Fibroblast of villous mesenchyme (primary cell): ENCODE measurements at places on chromosomes 5 and 9. TPM values are rescaled to one million over a fixed set of nuclear protein-coding genes. Genes with fewer than 3 reads are reported as not detected.

- peak; percentile 54 for DNase-seq
Observed at GRCh38 chr5:77425420-77425819, 66.7 kb downstream of the WDR41 start.

GRCh38 chr5:60686157-60686556 is 13.8 kb downstream of the DEPDC1B start:
- DNase-seq, result no peak

GRCh38 chr5:9125852-9126251 is 420.0 kb downstream of the SEMA5A start:
- DNase-seq, result no peak

DNA sequence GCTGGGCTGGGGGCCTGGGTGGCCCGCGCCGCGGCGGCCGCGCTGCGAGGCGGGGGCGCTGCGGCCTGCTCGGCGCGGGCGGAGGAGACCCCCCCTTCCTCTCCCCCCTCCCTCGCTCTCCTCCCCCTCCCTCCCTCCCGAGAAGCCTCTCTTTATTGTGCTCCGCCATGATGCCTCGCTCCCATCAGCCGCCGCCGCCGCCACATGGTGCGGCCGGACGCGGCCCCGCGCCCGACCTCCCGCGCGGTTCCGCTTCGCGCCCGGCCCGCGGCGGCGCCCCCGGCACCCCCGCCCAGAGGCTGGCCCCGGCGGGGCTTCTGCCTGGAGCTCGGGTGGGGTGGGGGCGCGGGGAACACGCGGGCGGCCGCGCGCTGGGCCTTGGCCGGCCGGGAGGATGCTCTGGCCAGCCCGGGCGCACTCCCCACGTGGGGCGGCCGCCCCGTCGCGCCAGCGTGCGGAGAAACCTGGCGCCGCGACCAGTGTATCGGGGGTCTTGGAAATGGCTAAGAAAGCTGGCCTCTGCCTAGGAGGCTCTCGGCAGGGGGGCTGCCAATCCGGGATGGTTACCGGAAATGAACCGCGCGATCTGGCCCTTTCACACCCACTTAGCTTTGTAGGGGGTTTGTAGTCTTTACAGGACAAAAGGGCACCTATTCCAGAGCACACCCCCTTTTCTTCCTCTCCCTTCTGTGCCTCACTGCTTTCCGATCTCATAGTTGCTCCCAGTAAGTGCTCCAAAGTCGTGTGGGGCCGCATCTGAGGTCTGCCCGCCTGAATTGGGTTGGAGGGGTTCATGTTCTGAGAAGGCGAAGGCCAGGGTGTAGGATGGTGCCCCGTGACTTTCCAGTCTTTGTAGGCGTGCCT is 1.0 kb downstream of the SET start:
- DNase-seq, result no peak

DNA sequence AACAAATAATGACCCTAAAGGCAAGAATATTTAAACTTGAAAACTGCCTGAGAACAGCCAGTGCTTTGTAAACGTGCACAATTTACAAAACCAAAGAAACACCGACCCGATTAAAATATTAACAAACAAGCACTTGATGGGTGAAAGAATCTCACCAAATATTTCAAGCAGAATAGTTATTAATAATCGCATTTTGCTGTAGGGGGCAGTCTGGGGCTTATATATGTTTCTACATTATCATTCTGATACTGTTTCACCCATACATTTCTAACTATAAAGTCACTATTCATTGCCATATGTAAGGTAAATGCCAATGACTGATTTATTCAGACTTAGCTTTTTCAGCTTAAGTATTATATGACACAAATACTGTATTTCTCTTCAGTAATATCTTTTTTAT is 37.7 kb downstream of the UBAP2 start:
- no peak for DNase-seq

DNA sequence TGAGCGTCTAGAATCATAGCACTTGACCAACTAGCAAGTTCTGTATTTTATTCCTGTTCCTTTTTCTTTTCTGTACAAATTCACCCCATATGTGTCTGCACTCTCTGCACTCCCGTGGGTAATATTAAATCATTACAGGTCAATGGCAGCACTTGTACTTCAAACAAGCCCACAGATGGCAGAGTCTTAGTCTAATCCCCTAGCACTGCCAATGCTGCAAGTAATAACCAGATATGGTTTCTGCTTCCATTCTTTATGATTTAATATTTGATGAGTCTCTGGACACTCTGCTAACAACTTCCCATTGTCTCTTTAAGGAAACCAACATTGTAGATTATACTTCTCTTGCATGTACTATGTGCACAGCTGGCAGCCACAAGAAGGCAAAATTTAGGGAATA is 343.8 kb upstream of the CHD1 start:
- no peak for DNase-seq

DNA sequence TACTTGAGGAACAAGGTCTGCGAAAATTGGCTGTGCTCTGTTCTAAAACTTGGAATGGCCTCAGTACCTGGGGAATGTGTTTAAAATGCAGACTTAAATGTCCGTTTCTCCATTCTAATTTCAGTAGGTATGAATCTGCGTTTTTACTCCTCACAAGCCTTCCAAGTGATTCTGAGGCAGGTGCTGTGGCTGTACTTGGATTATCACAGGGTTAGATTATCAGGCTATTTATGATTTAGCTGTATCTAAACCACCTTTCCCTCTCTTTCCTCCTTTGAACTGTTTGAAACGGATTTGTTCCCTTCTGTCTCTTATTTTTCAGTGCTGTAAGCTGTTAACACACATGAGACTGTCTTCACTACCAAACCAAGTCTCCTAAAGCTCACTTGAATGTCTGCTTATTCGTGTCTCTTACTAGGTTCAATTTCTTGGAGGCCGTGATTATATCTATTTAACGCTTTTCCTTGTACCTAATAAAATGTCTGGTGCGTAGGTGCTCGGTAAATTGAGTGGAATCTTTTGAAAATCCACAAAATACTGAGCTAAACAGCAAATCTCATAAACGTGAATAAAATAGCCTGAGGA is 714 bp upstream of the CETN3 start:
- no peak for DNase-seq

DNA sequence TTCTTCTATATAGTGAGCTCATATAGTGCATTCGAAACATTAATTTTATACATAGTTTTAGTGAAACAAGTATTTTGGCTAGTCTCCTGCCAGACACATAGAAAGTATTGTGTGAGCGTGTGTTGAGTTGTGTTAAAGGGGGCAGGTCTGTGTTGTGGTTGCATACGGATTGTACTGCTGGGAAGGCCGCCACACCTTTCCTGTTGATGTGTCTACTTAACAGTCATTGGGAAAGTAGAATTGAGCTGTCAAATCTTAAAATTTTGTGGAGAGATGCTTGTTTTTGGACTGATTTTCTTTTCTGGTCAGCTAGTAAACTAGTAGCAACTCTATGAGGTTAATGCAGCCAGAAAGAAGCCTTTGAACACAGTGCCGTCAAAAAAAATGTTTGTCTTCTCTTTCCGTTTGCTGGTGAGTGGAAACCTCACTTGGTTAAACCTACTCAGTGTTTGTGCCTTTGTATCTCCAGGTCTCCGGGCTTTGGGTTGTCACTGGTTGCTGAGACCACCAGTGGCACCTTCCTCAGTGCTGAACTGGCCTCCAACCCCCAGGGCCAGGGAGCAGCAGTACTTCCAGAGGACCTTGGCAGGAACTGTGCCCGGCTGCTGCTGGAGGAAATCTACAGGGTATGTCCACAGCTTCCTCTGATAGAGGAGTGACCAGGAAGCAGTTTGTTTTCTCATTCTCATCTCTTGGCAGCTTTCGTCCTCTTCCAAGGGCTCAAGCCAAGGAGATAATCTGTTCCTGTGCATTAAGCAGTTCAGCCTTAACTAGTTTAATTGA is 51.5 kb downstream of the RCL1 start:
- no peak for DNase-seq

- peak; percentile 11 for DNase-seq
Observed at GRCh38 chr9:109251080-109251775, 69.6 kb downstream of the EPB41L4B start.

The ALG2 gene
- 55.4 and 64.8 TPM in 2 replicates for total RNA-seq

The HTR4 gene
- not detected in 2 replicates for total RNA-seq

The BTNL3 gene
- not detected in 2 replicates for total RNA-seq

The PCDHAC1 gene
- under 0.01 TPM in 2 replicates for total RNA-seq

The RORB gene
- total RNA-seq, result 0.64 and 5.6 TPM in 2 replicates

The FBLL1 gene
- total RNA-seq, result 0.32 and 0.43 TPM in 2 replicates

The LRRC19 gene
- not detected in 2 replicates for total RNA-seq

The ENHO gene
- total RNA-seq, result not detected in 2 replicates

The UBE2QL1 gene
- not detected in 2 replicates for total RNA-seq

The CCNI2 gene
- under 0.01 TPM in 1 of 2 replicates, not detected in the other for total RNA-seq

The NRARP gene
- total RNA-seq, result under 0.01 and 0.32 TPM in 2 replicates

The C5orf24 gene
- total RNA-seq, result 46.4 and 59.6 TPM in 2 replicates

The SPACA9 gene
- 2.2 and 2.6 TPM in 2 replicates for total RNA-seq
